Peyer's patch (tissue), 4 donors: ENCODE measurements at places on chromosomes 2 and 18.

DNA sequence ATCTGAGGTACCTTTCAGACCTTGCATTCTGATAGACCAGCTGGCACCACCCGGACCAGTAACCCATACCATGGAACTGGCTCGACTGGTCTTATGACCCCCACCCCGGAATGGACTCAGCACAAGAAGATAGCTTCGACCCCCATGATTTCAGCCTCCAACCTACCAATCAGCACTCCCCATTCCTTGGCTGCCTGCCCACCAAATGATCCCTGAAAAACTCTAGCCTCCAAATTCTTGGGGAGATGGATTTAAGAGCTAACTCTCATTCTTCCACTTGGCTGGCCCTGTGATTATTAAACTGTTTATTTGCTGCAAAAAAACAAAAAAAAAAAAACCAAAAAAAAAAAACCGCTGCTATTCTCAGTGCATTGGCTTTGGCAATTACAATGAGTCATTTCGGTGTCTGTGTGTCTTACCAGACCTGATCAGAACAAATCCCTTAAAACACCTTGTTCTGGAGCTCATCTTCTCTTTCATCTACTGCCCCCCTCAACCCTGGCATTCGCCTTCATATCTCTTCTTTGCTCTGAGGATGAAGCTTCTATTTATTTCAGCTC lies 60.1 kb upstream of the KIF5C start:
- no peak for DNase-seq

- no peak for DNase-seq
Measured at GRCh38 chr2:197097578-197098366, 171.3 kb upstream of the PGAP1 start.

DNA sequence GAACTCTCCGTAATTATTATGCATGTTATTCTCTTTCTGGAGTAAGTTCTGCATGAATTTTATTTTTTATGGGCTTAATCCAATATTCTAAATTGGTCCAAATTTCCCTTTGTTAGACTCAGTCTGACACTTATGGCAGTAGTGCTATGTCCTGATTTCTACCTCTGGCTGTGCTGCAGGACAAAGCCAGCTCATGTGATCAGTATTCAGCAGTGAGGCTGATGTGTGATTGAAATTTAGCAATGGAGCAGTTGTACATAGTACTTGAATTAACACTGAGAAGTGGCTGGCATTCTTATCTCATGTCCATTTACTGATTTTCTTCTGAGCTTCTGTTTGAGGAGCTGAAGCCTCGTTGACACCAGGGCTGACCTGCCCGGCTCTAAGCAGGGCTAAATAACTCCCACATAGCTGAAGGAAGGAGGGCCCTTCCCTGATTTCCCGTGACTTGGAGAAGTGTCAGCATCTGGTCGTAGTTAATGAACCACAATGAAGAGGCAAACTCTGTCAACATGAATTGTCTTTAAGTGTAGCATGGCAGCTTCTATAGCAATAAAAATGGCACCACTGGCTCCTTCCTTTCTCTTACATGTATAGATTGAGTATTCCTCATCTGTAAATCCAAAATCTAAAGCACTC lies 159.0 kb upstream of the RASGRP3 start:
- no peak for DNase-seq

GRCh38 chr2:168189835-168190569 lies 57.4 kb downstream of the STK39 start:
- no peak for DNase-seq

- DNase-seq, result no peak
Measured at GRCh38 chr2:210475706-210476105, 853 bp downstream of the LANCL1 start.

GRCh38 chr2:113175042-113175628 lies 1.4 kb downstream of the PSD4 start:
- DNase-seq, result peak; percentile 89

GRCh38 chr18:34977838-34978532 lies 63.2 kb upstream of the MAPRE2 start:
- peak; percentile 62 for DNase-seq

- DNase-seq, result no peak
Measured at GRCh38 chr2:21429747-21430146, 306.0 kb downstream of the TDRD15 start.

DNA sequence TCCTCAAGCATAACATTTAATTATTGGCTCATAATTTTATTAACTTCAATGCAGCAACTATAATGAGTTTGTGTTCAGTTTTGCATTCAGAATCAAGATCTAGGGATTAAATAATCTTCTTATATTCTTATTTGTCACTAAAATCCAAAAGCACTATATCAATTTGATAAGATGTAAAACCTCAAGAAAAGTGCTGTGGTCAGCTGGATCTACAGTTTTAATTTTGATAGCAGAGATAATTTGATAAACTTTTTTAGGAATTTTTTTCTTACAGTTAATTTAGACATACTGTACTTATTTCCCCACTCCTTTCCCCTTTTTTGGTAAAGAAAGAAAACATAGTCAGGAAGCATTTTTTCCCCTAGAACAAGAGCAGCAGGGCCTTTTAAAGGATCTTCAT lies 146.4 kb downstream of the GRB14 start:
- no peak for DNase-seq

DNA sequence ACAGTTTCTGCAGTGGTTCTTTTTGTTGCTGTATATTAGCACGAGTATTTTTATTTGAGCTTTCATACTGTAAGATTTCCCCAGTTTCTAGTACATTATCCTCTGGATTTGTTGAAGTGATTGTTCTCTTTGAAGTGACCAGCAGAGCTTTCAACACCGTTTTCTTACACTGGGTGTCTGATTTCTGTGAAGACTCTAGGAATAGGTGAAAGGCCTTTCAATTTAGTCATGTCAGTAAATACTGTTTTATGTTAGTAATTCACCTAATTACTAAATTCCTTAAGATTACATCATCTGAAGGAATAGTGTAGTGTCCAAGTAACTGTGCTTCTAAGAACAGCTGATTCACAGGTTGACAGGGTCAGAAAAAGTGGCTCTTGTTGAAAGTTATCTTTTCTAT lies 2.3 kb downstream of the PPM1B start:
- DNase-seq, result no peak

DNA sequence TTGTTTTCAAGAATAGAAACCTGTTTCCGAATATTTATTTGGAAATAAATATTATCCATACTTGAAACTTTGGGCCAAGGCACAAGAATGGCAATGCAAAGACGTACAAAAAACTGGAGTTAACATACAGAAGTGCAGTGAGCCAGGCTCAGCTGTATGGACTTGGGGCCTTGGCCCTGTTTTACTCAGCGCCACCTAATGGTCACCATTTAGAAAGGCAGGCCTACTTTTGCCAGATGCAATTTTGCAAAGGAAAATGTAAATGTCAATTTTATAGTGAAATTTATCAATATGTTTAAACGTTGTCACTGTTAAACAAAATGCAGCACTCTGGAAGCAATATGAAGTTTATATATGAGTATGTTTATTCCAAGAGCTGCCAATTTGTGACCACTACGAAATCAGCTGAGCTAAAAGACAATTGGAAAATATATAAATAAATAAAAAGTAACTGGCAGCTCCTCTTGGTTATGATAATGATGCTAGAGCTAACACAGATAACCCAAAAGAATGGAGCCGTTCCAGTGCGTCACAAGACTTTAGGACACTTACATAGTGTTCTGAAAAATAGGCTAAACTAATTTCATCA lies 155.0 kb downstream of the ARHGAP15 start:
- no peak for DNase-seq

DNA sequence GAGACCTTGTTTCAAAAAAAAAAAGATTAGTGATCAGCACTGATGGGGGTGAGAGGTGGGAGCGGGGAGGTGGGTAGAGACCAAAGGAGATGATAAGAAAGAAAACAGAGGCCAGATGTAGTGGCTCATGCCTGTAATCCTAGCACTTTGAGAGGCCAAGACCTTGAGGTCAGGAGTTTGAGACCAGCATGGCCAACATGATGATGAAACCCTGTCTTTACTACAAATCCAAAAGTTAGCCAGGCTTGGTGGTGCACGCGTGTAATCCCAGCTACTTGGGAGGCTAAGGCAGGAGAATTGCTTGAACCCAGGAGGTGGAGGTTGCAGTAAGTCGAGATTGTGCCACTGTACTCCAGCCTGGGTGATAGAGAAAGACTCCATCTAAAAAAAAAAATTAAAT lies 9.5 kb upstream of the SLC35F6 start:
- DNase-seq, result no peak

GRCh38 chr18:36567800-36568199 lies 261.0 kb downstream of the TPGS2 start:
- no peak for DNase-seq

DNA sequence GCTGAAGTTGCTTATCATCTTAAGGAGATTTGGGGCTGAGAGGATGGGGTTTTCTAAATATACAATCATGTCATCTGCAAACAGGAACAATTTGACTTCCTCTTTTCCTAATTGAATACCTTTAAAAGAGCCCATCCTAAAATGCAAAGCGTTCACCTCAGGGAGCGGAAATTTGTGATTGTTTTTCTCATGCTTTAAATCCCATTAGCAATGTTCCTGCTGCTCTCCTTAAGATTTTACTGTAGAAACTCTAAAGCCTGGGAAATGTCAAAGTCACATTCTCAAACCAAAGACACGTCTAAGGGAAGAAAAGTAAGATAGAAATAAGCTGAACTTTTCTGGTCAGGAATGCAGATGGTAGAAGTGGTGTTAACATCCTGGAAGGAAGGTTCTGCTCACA lies 285.8 kb upstream of the MAP2 start:
- no peak for DNase-seq

DNA sequence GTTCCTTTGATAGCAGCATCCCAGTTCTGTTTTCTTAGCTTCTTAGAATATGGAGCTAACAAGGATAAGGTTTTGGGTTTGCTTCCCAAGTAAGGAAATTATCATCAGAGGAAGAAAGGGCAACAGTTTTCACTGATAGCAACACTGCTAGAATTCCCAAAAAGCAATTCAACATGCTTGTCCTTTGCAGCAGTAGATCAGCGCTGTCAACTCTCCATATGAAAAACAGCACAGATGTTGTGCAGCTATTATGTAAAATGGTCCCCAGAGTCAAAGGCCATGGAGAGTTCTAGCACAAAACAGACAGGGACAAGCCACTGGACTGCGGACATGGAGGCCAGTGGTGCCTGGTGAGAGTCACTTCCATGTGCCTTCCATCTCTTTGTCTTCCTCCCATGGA lies 135.9 kb upstream of the RNF152 start:
- no peak for DNase-seq

DNA sequence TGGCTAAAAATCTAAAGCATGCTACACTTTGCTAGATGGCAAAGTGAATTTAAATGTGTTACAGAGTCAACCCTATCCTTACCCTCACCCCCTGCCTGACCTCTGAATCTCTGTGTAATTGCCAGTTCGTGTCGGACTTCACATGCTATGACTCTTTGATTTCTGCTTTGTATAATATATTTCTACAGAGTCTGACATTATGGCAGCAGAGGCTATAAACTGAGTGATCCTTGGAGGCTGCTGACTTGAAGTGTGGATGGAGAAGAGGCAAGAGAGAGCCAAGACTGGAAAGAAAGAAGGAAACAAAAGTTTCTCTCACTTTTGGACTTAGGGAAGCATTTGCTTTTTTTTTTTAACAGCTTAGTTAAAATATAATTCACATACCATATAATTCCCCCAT lies 89.9 kb upstream of the CYP26B1 start:
- DNase-seq, result no peak

DNA sequence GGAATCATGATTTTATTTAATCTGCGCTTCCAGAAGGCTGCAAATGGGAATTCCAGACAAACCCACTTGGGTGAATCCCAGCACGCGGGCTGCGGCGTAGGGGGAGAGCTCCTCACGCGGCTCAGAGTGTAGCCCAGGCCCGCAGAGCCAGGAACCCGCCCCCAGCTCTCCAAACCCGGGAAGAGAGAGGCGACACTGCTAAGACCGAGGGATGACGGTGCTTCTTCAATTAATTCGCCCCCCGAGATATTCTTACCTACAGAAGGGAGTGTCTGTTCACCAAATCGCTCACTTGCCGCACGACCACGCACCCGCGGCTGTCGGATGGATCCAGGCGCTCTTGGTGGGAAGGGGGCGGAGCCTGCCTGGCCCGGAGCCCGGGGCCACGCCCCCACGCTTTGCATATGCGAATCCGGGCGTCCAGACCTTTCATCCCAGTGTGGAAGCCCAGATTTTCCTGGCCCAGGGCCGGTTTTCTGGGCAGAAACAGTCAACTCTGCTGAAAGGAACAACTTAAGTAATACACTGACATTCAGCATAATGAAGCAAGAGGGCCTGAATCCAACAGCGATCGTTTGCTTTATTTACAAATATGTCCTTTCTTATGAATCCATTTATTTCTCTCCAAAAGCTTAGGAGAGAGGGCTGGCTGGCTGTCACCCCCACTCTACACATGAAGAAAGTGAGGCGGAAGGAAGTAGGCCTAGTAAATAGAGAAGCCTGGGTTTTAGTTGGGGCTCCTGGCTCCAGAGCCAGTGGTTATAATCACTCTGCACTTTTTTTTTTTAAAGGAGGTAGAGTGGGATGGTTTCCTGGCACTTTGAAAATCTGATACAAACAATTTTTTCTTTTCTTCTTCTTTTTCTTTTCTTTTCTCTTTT lies at the start of gene SLC19A3:
Gene SLC19A3, minus strand, starts transcription at position 342 of the 881 bp plus-strand sequence. CDS start 15,710 bp downstream, outside the sequence.
- DNase-seq, result peak; percentile 94

- no peak for DNase-seq
Measured at GRCh38 chr2:170523506-170523905, 191.6 kb upstream of the SP5 start.

DNA sequence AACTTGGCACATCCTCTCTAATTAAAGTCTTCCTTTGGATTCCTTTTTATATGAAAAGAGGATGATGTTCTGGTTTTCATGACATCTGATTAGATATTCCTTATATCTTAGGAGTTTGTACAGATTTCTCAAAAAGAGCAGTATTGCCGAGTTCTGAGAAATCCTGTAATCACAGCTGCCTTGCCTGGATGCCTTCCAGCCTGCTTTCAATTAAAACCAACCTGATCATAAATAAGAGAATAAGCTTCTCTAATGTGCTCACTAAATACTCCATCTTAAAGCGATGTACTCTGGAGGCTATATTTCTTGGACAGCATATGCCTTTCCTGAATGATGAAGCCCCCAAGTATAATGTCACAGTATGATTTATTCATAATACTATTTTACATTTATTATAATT lies 1203.8 kb upstream of the PIK3C3 start:
- DNase-seq, result no peak

DNA sequence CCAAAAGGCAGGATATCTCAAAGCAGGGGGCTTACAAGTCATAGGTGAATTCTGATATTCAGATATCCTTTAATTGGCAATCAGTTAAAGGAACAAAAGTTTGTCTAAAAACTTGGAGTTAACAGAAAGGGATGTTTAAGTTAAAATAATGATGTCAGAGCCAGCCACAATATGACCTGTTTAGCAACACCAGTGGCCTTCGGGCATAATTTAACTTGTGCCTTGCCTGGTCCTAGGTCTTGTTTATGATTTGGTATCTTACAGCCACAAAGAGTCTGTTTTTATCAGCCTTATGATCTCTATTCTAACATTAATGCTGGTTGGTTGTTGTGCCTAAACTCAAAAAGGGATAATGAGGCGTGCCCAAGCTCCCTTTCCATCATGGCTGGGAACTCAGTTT lies 252.9 kb downstream of the RNF152 start:
- no peak for DNase-seq

GRCh38 chr2:146068051-146068450 lies 1548.1 kb upstream of the ZEB2 start:
- DNase-seq, result no peak

- no peak for DNase-seq
Measured at GRCh38 chr2:239363946-239364637, 36.7 kb downstream of the HDAC4 start.

GRCh38 chr2:53813151-53813550 lies 26.3 kb downstream of the ERLEC1 start:
- DNase-seq, result no peak
